AG04450 (cell line): ENCODE measurements at places on chromosomes 12 and 14.
A peak's percentile ranks its signal among the peaks of the same experiment; 100 is the strongest.

- no peak for DNase-seq
These were observed 173.8 kb downstream of the NAV3 start for GRCh38 chr12:78004249-78005093.

GRCh38 chr12:67496581-67496980 lies 152.0 kb upstream of the DYRK2 start:
- no peak for DNase-seq

GRCh38 chr14:34437729-34438080 lies 24.3 kb downstream of the SPTSSA start:
- no peak for DNase-seq

- no peak for DNase-seq
These were observed 19.4 kb upstream of the PLEKHH1 start for GRCh38 chr14:67513631-67514108.

DNA sequence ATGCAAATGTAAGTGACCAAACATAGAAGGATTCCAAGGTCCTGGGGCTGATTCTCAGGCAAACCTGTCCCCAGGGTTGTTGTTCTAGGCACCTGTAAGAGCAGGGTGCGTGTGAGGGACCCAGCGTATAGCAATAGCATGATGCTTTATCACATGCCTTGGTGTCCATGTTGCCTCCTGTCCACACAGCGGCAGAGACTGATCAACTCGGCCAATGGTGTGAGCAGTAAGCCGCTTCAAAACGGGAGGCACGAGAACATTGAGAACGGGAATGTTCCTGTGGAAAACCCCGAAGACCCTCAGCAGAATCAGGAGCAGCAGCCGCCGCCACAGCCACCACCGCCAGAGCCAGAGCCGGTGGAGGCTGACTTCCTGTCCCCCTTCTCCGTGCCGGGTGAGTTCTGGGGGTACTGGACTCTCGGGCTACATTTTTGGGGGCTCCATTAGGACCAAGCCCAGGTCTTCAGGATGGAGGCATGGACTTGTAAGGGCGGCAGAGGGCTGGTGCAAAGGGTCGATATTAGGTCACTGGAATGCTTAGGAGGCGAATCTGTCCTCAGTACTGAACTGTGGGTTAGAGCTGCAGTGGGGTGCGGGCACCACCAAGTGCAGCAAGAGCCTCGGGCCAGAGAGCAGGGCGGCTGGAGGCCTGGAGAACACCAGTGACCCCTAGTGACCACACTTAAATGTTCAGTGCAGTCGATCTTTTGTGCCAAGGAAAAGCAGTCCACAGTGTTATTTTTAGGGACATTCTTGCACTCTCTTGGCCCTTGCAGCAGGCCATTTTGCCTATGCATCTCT lies 57.2 kb upstream of the RIN3 start:
- peak; percentile 54 for DNase-seq

GRCh38 chr14:100774164-100774537 lies 47.5 kb downstream of the DLK1 start:
- DNase-seq: no peak

DNA sequence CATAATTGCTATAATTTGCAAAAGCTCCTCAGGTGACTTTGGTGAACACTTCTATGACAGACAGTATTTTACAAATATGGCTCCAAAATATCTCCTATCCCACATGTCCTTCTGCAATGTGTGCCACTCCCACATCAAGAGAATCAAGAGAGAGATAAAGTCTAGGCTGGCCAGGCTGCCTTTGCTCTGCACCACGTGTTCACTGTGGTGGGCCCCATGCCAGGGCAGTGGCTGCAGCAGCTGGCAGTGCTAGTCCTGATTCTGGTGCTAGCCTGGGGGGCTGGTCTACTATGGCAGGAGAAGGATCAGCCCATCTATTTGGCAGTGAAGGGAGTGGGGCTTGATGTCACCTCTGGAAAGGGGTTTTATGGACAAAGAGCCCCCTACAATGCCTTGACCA lies 86.3 kb downstream of the DRAM1 start:
- DNase-seq: no peak

DNA sequence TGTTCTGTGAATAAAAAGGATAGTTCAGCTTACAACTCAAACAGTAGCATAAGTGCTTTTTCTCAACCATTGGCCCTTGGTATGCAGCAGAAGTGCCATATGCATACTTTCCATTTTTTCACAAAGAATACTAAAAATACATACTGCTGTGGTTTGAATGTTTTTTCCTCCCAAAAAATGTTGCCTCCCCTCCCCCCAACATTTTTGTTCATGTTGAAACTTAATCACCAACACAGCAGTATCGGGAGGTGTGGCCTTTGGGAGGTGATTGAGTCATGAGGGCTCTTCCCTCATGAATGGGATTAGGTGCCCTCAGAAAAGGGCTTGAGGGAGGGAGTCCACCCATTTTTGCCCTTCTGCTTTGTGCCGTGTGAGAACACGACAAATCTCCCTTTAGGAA lies 198.6 kb downstream of the ESR2 start:
- DNase-seq: no peak

DNA sequence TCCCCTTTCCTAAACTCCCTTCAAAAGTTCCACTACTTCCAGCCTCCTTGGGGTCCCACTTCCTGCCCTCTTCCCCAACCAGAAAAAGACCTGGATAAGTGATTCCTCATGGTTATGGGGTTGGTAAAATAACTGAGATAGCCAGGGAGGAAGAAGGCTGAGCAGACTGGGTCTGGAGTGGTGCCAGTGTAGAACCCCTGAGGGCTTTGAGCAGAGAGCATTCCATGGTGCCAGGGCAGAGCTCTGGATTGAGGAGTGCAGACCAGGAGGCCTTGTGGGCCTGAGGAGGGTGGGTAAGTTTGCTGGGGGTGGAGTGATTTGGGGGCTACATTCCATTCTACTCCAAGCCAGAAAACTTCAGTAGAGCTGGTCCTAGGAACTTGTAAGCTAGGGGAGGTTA lies 9.5 kb upstream of the CISTR start:
- no peak for DNase-seq

DNA sequence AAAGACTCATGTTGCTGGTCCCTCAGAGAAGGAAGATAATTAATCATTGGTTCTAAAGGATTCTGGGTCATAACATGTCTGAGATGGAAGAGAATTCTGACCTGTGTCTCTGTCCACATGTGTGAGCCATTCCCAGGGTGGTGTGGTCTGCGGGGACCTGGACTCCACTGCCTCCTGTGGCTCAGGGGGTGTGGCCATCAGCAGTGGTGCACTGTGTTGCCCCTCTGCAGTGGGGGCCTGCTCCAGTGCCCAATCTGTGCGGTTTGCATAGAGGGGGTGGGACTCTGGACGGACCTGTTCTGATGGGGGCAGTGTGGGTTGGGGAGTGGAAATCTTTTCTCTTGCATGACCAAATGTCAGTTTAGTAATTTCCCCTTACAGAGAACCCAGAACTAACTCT lies 13.5 kb downstream of the KRT85 start:
- no peak for DNase-seq

DNA sequence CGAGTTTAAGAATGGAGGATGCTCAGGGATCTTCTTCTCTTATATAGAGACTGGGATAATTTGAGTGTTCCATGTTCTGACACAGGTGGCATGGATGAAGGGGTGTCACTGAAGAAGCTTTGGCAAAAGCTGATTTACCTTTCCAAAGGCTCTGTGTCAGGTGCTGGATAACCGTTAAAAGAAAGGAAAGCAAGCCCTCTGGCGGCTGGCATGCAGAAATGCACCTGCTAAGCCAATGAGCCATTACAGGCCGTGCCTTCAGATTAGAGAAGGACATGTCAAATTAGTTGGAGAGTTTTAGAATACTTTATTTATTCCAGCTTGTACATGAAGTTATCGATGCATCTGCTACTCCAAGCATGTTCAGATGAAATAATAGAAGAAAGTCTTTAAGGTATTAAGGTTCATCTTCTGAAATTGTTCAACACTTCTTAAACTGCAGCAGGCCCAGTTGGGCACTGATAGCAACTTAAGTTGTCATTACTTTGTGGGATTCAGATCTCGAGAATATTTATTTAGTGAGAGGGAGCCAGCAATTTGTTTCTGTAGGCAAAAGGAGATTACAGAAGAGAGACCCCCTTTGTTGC lies 678.2 kb downstream of the NRXN3 start:
- no peak for DNase-seq

- DNase-seq: no peak
These were observed 85.9 kb downstream of the PAX9 start for GRCh38 chr14:36747411-36748184.

GRCh38 chr12:76266797-76267196 lies 81.4 kb downstream of the BBS10 start:
- peak; percentile 73 for DNase-seq

GRCh38 chr14:70011098-70011497 lies 131.9 kb downstream of the SMOC1 start:
- no peak for DNase-seq

DNA sequence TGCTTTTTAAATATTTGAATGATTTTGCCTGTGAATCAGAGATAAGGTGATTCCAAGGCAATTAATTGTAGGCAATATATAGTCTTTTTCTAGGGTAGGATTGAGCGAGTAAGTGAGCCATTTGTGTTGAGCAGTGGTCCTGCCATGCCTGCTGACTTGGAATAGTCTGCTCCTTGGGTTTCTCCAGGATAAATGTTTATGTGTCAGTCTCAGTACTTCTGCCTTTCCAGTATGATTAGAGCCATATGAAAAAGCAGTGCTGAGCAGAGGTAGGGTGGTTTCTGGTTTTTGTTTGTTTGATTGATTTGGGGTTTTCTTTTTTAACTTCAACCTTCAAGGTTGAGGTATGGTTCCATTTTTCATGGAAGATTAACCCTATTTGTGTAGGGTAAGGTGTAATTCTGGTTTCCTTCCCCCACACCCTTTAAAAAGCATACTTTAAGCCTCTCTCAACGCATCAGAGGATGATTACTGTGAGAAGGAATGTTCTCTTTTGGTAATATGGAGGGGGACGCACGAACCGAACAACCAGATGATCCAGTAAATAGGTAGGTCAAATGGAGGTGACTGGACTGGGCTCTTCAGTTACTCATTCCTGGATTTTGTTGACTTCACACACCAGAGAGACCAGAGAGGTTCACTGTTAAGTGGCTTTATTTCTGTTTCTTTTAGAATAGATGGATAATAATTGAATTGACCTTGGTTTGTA lies 22.7 kb downstream of the FRMD6 start:
- no peak for DNase-seq

DNA sequence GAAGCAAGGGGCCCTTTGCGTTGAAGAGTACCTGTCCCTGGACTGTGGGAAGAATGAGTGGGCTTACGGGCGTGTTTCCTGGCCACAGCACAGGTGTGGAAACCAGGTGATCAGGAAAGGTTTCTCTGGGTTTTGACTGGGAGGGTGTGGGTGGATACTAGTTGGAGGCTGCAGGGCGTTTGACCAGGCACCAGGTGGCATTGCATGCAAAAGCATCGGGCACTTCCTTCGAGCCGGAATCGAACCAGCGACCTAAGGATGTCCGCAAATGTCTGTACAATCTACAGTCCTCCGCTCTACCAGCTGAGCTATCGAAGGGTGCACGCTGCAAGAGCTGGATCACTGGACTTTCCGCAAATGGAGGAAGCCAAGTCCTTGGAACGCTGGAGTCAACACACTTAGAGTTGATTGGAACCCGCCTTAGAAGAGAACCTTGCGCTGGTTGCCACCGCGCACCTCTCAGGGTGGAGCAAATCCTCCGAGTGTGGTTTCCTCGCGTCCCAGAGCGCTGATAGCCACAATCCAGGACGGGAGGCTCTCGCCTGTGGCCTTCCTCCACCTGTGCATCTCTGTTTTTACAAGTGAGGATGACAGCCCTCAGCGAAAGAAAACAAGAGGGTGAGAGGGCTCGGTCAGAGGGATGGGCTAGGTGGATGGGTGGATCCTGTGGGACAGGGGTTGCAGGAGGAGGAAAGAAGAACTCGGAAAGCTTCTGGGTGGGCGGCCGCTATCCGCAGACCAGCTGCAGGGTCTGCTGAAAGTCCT lies 21.2 kb upstream of the RNASE4 start:
- DNase-seq: no peak

GRCh38 chr12:82730953-82731459 lies 44.3 kb downstream of the TMTC2 start:
- no peak for DNase-seq

DNA sequence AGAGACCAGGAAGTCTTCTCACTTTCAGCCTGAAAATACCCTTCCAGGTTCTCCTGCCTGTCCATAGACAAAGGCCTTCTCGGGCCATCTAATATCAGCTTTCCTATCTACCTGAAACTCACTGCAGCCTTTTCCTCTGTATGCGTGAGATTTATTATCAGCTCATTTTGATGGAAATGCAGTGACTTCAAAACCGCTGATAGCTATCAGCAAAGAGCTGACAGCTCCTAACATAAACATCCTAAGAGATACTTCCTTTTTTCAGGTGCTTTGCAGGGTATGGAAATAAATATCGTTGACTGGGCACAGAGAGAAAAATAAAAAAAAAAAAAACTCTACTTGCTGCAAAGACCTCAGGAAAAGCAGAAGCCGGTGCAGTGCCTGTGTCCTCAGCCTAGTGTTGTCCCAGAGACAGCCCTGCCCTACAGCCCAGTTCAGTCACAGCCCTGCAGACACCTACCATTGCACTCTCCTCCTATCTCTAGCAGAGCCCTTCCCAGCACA lies 215.0 kb upstream of the EGLN3 start:
- no peak for DNase-seq

DNA sequence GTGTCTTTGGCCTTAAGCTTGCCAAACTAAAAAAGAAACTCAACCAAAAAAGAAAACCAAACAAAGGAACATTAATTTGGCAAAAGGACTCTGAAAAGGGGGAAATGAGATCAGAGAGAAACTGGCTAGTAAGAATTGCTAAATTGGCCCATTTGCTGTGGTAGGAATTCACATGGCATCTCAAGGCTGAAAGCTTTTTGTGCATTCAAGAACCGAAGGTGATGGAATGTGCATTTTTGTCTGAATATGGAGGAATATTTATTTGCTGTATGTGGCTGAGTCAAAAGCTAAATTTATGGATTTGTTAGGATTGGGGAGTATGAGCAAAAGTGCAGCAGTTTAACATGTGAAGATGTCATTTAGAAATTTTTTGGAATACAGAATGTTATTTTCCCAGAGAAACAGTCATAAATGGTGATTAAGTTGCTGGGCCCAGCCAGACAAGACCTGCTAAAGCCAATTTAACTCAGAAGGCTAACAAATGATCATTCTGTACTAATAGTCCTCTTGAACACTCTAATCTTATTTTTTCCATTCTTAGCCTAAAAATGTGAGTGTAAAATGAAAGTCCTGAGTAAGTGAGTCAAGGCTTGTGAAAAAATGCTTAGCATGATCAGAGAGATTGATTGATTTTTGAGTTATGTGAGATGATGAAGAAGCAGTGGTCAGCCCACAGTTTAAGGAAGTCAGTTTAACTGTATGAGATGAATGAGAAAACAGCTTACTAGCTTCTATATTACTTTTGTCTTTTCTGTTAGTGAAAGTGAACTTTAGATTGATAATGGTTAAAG lies 94.1 kb downstream of the ANO6 start:
- no peak for DNase-seq
